ENCODE measurements at places on chromosomes 1 and 21. TPM values are rescaled to one million over a fixed set of nuclear protein-coding genes. Genes with fewer than 3 reads are reported as not detected.
A peak's percentile ranks its signal among the peaks of the same experiment; 100 is the strongest.

NEK2 gene
- total RNA-seq: 1.2 TPM

DNA sequence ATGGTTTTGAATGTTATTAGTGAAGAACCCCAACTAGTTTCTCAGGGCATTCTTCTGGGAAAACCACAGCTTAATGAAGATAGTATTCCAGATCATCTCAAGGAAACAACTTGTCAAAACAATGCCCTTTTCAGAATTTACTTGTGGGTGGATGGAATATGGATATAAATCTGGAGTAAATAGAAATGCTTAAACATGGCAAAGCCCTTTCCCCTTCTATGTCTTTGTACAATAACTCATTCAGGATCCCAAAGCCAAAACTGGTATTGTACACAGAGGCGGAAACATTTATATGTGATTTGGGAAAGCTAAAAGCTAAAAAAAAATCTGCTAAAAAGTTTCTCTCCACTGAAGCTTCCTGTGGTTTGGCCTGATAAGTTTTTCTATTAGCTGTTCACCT is 55.5 kb upstream of the RGS5 start:
- no peak for DNase-seq

DNA sequence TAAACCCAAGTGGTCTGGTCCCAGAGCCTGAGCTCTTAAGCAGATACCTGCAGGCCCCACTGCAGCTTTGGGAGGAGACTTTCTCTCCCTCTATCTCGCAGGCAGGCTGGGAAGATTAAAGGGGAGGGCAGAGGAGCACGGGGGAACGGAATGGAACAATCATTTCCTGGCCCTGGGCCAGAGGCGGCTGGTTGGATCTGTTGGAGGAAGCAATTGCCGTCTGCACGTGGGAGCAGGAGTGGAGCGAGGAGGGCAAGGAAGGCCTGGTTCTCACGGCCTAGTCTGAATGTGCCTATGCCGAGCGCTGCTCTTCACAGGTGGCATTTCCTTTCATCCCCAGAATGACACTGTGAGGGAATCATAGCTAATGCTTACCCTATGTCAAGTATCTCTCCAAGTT is 23.7 kb downstream of the NKAIN1 start:
- DNase-seq: peak; percentile 81

DNA sequence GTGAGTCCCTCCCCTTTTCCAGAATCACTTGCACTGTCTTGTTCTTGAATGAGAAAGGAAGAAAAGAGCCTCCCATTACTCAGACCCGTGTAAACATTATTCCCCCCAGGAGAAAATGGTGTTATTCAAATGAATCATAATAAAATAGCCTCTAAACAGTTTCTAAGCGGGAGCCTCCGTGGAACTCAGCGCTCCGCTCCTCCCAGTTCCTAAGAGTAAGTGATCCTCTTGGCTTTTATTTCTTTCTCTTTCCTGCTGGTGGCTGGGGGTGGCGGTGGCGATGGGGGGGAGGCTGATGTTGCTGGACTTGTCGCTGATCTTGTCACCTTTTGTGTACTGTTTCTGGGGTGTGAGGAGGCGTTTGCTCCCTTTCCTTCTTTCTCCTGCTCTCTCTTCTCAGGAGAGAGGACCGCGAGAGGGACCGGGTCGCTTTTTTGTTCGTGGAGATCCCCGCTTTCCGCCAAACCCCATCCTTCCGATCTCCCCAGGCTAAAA is 781 bp downstream of the PROX1 start:
- no peak for DNase-seq

AQP10 gene
- not detected for total RNA-seq

GRCh38 chr1:23384312-23385058 is 14.8 kb upstream of the ZNF436 start:
- no peak for DNase-seq

GRCh38 chr1:164969253-164969652 is 387.3 kb downstream of the LMX1A start:
- DNase-seq: no peak

GRCh38 chr1:226653311-226653921 is 85.7 kb downstream of the ITPKB start:
- no peak for DNase-seq

LCE1A gene
- total RNA-seq: not detected

DNA sequence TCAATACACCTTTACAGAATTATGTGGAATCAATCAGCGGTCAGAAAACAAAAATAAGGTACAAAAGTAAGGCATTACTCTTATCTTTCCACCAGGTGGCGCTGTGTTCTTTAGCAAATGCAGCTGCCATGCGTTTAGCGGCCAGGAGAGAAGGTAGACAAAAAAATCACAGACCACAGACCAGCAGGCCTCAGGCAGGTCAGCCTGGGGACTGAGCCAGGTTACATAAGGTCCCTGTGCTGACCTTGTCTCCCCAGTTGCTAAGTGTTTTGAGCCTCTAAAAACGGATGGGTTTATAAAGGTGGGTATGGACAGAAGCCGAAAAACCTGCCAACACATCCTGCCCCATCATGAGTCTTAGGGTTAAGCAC is 2.8 kb downstream of the RGS16 start:
- no peak for DNase-seq

PGBD5 gene
- 2.7 TPM for total RNA-seq

WNT2B gene
- 7.1 TPM for total RNA-seq

DNA sequence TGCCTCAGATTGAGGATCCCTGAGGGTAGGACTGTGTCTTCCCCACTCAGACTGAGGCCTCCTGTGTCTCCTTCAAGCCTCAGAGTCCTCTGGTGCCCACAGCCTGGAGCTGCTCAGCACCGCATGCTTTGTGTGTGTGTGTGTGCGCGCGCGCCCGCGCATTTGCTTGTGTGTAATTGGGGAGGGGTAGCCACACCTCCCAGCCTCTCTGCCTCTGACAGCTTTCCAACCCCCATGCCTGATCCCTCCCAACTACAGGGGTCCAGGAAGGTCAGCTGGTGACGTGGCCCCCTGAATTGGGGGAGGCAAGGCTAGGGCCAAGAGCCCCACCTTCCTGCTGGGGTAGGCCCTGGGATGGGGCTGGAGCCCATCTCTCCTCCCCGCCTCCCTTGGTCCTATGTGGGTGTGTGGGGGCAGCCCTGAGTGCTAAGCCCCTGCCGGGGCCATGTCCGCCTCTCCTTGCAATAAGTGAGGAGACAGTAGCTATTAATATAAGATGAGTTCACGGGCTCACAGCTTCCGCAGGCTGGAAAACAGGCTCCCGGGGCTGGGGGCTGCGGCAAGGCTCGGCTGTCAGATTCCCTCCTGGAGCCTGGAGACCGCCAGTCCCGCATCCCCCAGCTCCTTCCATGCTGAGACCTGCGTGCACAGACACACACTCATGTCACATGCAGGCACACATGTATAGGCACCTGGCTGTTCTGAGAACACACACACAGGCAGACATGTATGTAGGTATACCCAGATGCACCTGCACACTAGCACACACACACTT is 7.0 kb downstream of the GPR3 start:
- DNase-seq: no peak

DNA sequence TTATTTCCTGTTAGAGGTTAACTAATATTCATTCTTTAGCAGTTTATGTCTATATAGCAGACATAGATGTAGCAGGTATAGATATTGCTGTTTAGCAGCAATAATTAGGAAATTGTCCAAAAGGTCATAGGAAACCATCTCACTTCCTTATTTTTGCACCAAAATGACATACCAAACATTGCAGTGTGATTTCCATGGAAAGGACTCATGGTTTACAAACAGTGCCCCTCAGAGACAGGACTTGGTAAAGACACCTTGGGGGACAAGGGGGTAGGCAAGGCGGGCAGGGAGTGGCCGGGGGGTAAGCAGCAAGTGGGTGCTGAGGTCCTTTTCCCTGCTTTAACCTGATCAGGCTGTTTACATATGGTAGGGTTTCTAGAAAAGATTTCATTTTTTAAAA is 30.5 kb downstream of the BATF3 start:
- no peak for DNase-seq

DNA sequence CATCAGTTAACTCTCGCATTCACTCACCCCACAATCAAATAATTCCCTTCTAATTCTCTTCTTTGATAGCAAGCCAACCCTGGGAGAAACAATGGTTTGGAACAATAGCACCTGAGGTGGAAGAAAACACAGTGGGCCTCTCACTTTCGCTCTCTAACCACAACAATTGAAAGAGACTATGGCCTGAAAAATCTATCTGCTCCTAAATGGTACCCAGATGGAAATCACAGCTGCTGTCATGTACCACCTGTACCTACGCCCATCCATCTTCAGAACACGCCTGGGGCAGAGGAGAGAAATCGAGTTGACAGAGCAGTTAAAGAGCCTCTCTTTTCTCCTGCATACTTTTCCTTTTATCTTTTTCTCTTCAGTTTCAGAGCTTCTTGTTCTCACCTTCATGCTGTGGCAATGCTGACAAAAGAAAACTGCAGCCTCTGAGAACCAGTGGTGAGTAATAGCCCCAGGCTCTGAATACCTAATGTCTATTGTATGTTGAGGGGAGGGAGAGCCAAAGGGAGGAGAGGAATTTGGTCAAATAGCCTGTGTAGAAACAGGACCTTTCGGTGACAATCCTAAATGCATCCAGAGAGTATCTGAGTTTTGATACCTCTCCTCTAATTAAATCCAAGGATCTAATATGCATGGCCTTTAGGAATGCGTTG is 57.7 kb downstream of the ZC3H11B start:
- DNase-seq: no peak

DNA sequence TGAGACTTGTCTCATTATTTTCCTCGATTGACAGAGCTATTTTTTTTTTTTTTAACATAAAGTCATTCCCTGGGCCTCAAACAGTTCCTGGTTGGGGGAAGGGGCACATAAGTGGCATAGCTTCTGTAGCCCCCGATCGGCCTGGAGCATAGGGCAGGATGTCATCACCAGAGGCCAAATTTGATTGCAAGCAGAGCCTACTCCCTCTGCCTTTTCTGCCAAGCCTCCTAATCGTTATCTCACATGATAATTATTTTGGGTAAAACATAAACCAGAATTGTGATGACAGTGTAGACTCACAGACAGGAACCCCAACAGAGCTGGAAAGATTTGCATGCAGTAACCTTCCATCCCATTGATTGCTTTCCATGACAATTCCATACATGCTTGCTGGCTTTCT is 404.8 kb downstream of the PCP4 start:
- no peak for DNase-seq

GRCh38 chr1:212685429-212685828 is 14.2 kb downstream of the BATF3 start:
- no peak for DNase-seq

HAO2 gene
- total RNA-seq: not detected

KANK4 gene
- total RNA-seq: 1.7 TPM

- DNase-seq: no peak
Observed at GRCh38 chr1:97245026-97245425, 523.4 kb downstream of the PTBP2 start.

PLCH2 gene
- total RNA-seq: 1.2 TPM

- no peak for DNase-seq
Observed at GRCh38 chr1:151009206-151009587, 948 bp downstream of the PRUNE1 start.

- no peak for DNase-seq
Observed at GRCh38 chr21:40165773-40166070, 298.5 kb downstream of the PCP4 start.

GRCh38 chr21:39105341-39105765 is 77.9 kb downstream of the PSMG1 start:
- DNase-seq: no peak

FCRLA gene
- 0.41 TPM for total RNA-seq

- peak; percentile 86 for DNase-seq
Observed at GRCh38 chr1:38941527-38942019, at the start of gene RHBDL2. TSS of gene RHBDL2 (minus strand) at chr1:38941830. CDS start at chr1:38919212, 22,618 bp downstream.

DNA sequence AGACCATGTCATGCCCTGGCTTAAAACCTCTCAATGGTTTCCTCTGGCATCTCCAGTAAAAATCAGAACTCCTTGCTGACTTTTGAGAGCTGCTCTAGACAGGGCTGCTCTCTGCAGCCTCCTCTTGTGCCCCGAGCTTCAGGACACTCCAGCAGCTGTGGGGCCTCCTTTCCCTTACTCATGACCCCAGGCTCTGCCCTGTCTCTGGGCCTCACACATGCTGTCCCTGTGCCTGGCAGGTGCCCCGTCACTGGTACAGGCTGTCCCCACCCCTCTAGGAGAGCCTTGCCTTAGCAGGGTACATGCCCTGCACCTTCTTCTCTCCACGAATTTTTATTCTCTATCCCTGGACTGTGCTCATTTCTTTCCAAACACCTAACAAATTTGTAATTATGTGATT is 43.2 kb downstream of the HIVEP3 start:
- no peak for DNase-seq

DNA sequence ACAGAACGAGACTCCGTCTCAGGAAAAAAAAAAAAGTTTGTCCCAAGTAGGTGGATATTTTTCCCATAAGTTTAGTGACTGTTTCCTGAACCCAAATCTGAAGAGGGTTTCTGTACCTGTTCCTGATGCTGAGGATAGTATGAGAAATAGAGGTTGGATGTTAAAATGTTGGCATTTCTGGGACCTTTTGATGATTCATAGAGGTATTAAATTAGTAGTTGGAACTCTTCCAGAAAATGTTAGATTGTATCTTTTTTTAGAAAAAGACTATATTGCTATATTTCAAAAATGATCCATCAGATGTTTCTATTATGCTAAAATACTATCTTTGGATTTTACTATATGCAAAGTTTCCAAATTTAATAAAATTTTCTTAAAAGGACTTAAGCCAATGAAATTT is 2.9 kb upstream of the CENPL start:
- no peak for DNase-seq

DNA sequence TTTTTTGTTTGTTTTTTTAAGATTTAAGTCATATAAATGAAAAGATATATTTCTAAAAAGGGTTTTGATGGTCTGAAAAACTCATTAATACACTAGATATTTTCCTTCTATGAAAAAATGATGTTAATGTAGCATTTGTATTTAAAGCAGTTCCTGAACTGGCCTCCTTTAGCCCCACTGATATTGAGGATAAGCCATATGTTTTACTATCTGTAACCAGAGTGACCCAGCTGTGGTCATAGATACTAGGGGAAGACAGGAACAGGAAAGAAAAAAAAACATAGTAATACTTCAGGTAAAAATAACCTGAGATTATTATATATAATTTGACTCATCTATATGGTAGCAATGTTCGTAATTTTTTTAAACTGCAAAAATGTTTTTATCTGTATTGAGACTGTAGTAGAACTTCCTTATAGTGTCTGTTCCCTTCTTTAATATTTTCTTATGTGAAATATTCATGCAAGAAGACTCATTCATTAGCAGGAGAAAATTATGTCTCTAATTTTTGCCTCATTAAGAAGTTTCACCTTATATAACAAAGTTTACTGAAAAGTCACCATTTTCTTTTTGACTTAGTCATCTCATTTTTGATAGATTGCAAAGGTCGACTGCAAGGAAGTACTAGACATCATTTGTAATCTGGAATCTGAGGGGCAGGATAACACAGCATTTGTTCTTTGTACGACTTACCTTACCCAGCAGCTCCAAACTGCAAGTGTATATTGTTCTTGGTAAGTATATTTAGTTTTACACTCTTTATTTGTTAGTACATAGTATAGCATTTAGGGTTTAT is 25.6 kb upstream of the TMCO2 start:
- DNase-seq: no peak

CD5L gene
- total RNA-seq: not detected
